Renal pelvis (tissue), 12 donors: ENCODE measurements at places on chromosomes 3 and 15. TPM values are rescaled to one million over a fixed set of nuclear protein-coding genes. Genes with fewer than 3 reads are reported as not detected.

GRCh38 chr3:66215106-66215505 is 5.7 kb upstream of the SLC25A26 start:
- no peak for DNase-seq

The CLDN1 gene
- 44.8 TPM for polyA plus RNA-seq

GRCh38 chr3:62644493-62644892 is 230.7 kb downstream of the CADPS start:
- DNase-seq, result no peak

The STAC gene
- polyA plus RNA-seq, result 13.2 TPM

GRCh38 chr3:150022381-150023238 is 51.9 kb upstream of the PFN2 start:
- no peak for DNase-seq

DNA sequence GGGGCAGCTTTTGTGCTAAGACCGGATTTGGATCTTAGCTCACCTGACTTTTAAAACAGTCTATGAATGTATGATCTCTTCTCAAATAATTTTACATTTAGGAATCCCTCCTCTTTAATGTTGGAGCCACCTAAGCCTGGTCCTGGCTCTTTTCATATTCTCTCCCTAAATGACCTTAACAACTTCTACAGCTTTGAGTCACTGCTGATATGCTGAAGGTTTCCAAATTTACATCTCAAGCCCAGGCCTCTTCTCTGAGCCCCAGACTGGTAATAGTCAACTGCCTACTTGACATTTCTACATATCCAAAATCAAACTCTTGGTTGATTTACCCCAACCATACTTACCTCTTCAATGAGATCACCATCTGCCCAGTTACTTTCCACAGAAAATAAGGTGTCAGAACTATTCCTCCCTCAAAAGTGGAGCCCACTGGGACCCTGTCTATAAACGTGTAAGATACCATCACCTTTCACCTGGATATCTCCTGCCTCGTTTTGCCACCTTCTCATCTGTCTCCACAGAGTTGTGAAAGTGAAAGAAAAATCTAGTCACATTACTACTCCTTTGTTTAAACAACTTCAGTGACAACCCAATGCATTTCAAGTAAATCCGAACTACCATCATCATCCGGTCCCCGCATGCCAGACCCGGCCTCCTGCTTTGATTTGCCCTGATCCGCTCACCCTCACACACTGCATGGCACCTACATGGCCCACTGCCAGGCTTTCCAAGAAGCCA is 48.8 kb downstream of the UBP1 start:
- no peak for DNase-seq
